Activated T-cell treated with anti-CD3 and anti-CD28 coated beads for 48 hours (primary cell): ENCODE measurements at places on chromosomes 1 and 21.

GRCh38 chr1:155139895-155140629 lies at the start of gene DPM3:
TSS of gene DPM3 (minus strand) at chr1:155140531. CDS start at chr1:155140240, 291 bp downstream.
- DNase-seq = peak; percentile 85

- no peak for DNase-seq
Measured at GRCh38 chr1:158687037-158687436, 522 bp upstream of the SPTA1 start.

DNA sequence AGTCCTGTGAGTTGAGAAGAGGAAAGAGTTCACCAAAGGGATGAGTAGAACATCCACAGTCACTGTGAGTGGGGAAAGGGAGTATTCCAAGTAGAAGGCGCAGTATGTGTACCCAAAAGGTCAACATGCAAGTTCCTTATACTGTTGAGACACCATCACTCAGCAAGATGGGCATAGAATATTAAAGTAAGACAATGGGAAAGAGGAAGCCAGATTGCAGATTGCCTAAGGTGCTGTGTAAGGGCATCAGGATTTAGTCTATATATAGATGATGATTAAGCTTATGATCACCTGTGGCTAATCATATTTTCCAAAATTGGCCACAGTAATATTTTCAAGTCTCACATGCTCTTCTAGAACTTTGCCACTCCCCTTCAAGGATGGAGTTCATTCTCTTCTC lies 120.1 kb upstream of the CAMK1G start:
- no peak for DNase-seq

DNA sequence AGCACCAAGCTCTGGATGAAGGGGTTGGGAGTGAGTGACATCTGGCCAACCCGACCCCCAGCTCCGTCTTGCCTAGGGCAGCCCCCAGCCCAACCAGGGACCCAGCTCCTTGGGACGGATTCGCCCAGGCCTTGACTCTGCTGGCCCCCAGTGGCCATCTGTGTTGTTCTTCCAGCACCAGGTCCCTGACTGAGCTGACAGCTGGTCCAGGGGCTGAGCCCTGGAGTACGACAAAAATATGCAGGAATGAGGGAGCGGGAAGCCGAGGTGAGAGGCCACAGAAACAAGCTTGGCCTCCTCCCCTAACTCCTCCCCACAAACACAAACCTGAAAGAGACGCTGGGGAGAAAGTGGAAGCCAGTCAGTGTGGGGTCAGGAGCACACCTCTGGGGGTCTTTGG lies 55.0 kb upstream of the PAX7 start:
- DNase-seq = peak; percentile 29

DNA sequence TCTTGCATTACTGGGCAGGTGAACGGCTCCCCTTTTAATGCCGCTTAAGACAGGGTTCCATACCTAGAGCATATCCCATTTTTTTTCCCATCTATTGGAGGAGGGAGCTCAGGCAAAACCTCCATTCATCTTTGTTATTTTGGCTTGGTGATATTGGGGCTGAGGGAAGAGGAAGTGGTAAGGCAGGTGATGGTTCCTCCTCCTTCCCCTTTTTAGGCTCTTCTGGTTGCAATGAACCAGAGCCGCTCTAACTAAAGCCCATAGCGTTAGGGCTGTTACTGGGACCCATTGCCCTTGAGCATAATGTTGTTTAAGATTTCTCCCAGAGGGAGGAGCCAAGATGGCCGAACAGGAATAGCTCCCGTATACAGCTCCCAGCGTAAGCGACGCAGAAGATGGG lies 21.1 kb downstream of the PYHIN1 start:
- no peak for DNase-seq

- DNase-seq = no peak
Measured at GRCh38 chr1:205812271-205812877, 624 bp downstream of the SLC41A1 start.

DNA sequence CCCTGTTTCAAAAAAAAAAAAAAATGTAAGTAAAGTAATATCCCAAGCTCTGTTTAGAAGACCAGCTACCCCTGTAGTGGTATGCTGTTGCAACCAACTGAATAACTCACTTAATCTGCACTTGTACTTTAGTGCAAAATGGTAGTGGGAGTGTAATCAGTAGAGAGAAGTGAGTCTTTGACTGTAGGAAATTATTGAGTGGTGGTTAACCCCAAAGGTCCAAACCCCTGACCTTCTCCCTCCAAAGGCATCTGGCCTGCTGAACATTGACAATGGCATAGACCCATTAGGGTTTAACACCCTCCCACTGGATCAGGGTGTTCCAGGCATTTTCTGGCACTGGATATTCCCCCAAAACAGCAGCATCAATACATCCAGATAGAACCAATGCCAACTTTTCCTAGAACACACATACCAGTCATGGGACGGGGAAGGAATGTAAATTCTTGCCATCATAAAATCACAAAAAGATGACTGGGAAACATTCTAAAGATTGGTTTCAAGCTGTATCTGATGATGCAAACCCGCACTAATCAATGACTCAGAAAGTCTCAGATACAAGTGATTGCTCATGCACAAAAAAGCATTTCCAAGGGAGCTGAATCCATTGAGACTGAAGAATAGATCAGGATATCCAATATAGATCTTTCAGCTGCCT lies 110.3 kb downstream of the MRPL39 start:
- no peak for DNase-seq

DNA sequence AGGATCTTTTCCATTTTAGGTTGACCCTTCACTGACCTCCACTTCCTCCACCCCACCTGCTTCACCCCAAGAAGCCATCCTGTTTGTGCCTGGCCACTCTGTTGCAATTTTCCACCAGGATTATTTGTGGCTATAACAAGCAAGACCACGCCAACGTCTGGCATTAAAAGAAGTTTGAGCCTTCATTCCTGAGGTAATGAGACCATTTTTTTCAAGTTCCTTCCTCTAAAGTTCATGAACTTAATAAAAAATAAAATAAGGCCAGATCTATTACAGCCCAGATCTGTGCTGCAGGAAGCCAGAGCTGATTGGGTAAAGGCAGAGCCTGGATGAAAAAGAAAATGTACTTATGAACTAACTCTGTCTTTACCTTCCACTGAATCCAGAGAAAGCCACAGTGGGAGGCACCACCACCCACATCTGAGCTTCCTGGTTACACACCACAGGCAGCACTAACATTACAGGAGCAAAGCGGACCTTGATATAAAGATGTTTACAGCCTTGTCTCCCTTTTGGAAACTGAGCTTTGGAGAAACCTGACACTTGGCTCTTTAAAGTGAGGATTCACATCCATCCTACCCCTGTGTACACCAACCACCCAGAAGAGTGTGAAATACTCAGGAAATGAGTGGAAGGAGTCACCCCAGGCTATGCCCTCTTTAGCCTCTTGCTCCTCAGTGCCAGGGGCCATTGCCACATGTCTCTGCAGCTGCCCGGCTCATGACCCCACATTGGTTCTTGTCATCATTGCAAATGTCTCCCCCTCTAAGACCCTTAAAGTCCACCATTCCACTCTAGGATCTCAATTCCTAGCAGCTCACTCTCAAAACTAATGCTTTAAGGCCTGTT lies 293.6 kb downstream of the PLPP3 start:
- DNase-seq = no peak

GRCh38 chr1:116265931-116266863 lies 106.8 kb upstream of the ATP1A1 start:
- DNase-seq = no peak

- DNase-seq = no peak
Measured at GRCh38 chr1:175124861-175125260, 57.2 kb downstream of the TNN start.

- DNase-seq = no peak
Measured at GRCh38 chr1:103283371-103283770, 175.0 kb upstream of the COL11A1 start.

- no peak for DNase-seq
Measured at GRCh38 chr1:28395181-28395580, 25.6 kb downstream of the PHACTR4 start.

- no peak for DNase-seq
Measured at GRCh38 chr1:112807117-112807516, 92.0 kb upstream of the PPM1J start.

- no peak for DNase-seq
Measured at GRCh38 chr1:42620307-42620706, 37.9 kb upstream of the PPIH start.

DNA sequence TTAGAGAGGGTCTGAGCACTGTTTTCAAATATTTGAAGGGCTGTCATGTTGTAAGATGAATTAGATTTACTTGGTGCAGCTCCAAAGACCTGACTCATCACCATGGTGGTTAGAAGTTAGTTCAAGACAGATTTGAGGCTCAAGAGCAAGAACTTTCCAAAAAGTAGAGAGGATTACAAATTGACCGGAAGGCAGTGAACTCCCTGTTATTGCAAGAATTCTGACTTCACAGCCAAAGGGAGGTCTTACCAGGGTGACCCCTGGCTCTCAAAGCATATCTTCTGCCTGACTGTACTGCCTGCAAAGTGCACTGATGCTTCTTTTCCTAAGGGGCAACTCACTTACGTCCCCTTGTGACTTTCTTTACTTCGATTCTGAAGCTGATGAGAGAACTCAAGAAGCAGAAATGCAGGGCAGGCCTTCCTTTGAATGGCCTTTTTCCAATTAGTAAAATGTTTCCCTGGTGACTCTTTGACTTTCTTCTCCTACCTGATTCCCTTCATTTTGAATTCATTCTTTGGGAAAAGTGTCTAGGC lies 86.4 kb downstream of the NAV1 start:
- no peak for DNase-seq

- DNase-seq = no peak
Measured at GRCh38 chr1:214844319-214844718, 238.2 kb upstream of the KCNK2 start.

GRCh38 chr1:41467673-41468072 lies 16.8 kb downstream of the EDN2 start:
- DNase-seq = no peak

DNA sequence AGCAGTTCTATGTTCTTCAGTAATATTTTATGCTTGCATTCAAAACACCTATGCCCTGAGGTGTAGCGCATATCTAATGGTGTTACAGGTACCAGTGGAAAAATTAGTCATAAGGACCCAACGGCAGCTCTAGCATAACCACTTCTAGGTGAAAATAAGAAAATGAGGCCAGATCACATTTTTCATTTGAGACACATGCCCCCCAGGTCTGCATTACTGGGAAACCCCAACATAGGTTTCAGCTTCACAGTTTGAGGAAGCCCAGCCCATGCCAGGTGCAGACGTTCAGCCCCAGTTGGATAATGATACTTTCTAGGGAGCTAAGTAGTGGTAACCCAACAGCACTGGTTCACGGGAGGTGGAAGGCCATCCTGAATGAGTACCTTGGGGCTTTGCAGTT lies 129.8 kb downstream of the CNIH3 start:
- no peak for DNase-seq

DNA sequence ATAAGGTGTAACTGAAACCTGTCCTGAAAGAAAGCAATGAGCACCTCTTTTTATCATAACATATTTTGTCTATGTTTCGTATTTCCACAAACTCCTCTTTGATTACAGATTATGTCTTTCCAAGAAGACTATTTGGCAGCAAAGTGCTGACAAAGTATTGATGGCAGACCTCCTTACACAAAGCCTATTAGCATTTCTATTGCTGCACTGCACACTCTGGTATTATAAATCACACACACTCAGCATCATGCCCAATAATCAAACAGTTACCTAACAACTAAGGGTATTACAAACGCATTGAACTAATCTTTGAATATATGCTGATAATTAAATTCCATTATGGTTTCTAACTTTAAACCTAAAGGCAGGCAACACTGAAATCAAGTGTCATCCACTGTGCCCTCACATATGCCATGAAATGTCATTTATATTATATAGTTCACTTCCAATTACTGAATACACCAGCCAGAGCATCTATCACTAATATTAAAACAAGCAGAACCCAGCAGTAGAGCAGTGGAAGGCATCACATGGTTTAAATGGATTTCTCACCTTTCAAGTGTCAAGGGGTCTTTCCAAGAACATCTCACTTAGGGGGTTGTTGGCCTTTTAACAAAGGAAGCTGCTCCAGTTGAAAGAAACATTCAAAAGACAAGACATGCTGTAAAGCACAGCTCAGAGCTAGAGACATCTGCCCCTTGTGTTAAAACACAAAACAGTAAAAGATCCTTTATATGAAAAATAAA lies 239.1 kb downstream of the RERE start:
- DNase-seq = no peak

- no peak for DNase-seq
Measured at GRCh38 chr1:170674986-170675385, 11.1 kb downstream of the PRRX1 start.

GRCh38 chr1:46506470-46507219 lies 17.0 kb downstream of the DMBX1 start:
- DNase-seq = no peak

DNA sequence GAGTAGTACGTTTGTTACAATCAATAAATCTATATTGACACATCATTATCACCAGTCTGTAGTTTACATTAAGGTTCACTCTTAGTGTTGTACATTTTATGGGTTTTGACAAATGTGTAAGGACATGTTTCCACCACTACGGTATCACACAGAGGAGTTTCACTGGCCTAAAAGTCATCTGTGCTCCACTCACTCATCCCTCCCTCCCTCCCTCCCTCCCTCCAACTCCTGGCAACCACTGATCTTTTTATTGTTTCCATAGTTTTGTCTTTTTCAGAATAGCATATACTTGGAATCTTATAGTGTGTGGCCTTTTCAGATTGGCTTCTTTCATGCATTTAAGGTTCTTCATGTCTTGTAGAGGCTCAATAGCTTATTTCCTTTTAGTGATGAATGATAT lies 44.1 kb upstream of the RHOU start:
- DNase-seq = no peak

- peak; percentile 62 for DNase-seq
Measured at GRCh38 chr1:235011064-235011598, 117.5 kb downstream of the TOMM20 start.

GRCh38 chr1:58857680-58858673 lies 74.1 kb upstream of the JUN start:
- DNase-seq = no peak

- no peak for DNase-seq
Measured at GRCh38 chr1:117633423-117633822, 27.6 kb downstream of the TENT5C start.

- no peak for DNase-seq
Measured at GRCh38 chr21:38039841-38040240, 123.6 kb upstream of the KCNJ6 start.

DNA sequence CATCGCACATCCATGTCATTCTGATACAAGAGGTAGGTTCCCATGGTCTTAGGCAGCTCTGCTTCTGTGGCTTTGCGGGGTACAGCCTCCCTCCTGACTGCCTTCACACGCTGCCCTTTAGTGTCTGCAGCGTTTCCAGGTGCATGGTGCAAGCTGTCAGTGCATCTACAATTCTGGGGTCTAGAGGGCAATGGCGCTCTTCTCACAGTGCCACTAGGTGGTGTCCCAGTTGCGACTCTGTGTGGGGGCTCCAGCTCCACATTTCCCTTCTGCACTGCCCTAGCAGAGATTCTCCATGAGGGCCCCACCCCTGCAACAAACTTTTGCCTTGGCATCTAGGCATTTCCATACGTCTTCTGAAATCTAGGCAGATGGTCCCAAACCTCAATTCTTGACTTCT lies 138.2 kb upstream of the BRINP3 start:
- no peak for DNase-seq

DNA sequence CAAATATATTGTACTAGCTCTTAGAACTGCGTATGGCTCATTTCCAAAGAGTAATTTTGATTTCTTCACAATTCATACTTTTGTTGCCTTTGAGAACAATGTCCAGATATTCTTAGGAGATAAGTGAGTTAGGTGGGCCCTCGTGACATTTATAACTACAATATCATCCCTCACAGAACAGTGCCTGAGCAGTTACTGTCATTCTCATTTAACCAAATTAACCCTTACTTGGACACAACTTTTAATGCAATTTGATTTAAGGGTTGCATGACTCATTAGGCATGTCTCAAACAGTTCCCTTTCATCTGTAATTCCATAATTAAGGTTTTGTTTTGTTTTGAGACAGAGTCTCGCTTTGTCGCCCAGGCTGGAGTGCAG lies 68.1 kb upstream of the DNAH14 start:
- no peak for DNase-seq
